ENCODE measurements at places on chromosomes 1 and 21. TPM values are rescaled to one million over a fixed set of nuclear protein-coding genes. Genes with fewer than 3 reads are reported as not detected.

OR14K1 gene
- total RNA-seq, result not detected

HECTD3 gene
- total RNA-seq, result 33.4 TPM

C8B gene
- not detected for total RNA-seq

OLIG2 gene
- not detected for total RNA-seq

RIMKLA gene
- total RNA-seq, result 0.32 TPM

SHE gene
- 21.3 TPM for total RNA-seq

TBCE gene
- total RNA-seq, result 21.2 TPM

CYB5RL gene
- total RNA-seq, result 7.5 TPM

SPATA45 gene
- not detected for total RNA-seq

CHI3L1 gene
- total RNA-seq, result 14.2 TPM

SLC2A5 gene
- 2.7 TPM for total RNA-seq

CD1D gene
- total RNA-seq, result 2.0 TPM

VWA5B1 gene
- 0.29 TPM for total RNA-seq

PCAT6 gene
- total RNA-seq, result 1.8 TPM

VPS45 gene
- total RNA-seq, result 72.0 TPM

PIK3C2B gene
- 24.9 TPM for total RNA-seq

FHAD1 gene
- total RNA-seq, result not detected

CHRM3 gene
- total RNA-seq, result 4.8 TPM

CFAP107 gene
- not detected for total RNA-seq

FNDC5 gene
- total RNA-seq, result 0.59 TPM

PEAR1 gene
- 15.1 TPM for total RNA-seq

IGSF21 gene
- total RNA-seq, result 4.8 TPM

DENND2C gene
- 5.9 TPM for total RNA-seq

KLHDC9 gene
- 5.8 TPM for total RNA-seq

CD2 gene
- 1.4 TPM for total RNA-seq

KIF21B gene
- 0.96 TPM for total RNA-seq

CD160 gene
- total RNA-seq, result 0.59 TPM

AZIN2 gene
- 1.9 TPM for total RNA-seq

LCE2C gene
- total RNA-seq, result not detected

SIK1 gene
- 0.80 TPM for total RNA-seq

PALMD gene
- 77.7 TPM for total RNA-seq

NGF gene
- total RNA-seq, result 0.64 TPM

LRRN2 gene
- total RNA-seq, result 2.5 TPM

RPTN gene
- total RNA-seq, result not detected

Measured in breast epithelium (tissue), 4 donors.